ENCODE measurements at places on chromosomes 3 and 15.

- DNase-seq, result no peak
Observed at GRCh38 chr3:19757773-19758172, 176.2 kb downstream of the EFHB start.

- no peak for DNase-seq
Observed at GRCh38 chr3:152256851-152257562, 11.7 kb upstream of the MBNL1 start.

GRCh38 chr3:188491276-188491687 lies 337.3 kb downstream of the LPP start:
- DNase-seq, result no peak

DNA sequence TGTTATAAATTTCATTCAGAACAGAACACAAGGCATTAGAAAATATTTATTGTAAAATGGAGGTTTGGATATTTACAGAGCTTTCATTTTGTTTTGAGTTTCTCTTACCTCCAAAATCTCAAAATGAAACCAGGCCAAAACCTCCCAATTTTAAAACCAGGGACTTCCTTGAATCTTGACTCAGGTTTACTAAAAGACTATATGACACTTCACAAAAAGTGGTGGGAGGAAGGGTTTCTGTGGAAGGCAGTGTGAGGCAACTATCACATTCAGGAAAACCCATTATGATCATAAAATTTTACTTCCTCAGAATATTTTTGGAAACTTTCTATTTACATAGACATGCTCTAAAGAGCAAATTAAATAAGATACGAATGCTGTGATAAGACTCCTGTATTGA lies 205.8 kb upstream of the EOMES start:
- no peak for DNase-seq

- no peak for DNase-seq
Observed at GRCh38 chr15:48547286-48547685, 98.2 kb downstream of the FBN1 start.
